Stimulated activated CD4-positive, alpha-beta T cell treated with anti-CD3 and anti-CD28 coated beads, Interleukin-4, amount 100 ng/mL, for 4 hours (primary cell): ENCODE measurements at places on chromosomes 2 and 18.

DNA sequence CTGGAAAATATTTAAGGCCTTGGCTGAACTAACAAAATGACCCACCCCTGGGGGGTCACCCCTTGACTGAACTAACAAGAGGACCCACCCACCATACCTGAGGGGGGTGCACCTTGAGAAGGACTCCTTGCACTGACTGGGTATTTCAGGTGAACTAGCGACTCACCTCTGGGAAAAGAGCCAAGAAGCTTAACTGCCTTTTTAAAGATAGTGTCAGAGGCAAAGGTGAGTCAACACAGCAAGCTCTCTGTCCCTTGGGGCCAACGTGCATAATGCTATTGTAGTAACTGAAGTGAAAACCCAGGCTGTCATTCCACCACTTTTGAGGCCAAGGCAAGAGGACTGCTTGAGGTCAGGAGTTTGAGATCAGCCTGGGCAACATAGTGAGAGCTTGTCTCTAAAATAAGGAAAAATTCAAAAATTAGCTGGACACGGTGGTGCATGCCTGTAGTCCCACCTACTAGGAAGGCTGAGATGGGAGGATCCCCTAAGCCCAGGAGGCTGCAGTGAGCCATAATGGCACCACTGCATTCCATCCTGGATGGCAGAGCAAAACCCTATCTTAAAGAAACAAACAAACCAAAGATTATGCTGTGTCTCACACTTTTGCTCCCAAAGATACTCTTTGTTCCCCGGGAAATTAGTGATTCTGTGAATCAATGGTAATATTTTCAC is 36.4 kb upstream of the ZCCHC2 start:
- no peak for DNase-seq

DNA sequence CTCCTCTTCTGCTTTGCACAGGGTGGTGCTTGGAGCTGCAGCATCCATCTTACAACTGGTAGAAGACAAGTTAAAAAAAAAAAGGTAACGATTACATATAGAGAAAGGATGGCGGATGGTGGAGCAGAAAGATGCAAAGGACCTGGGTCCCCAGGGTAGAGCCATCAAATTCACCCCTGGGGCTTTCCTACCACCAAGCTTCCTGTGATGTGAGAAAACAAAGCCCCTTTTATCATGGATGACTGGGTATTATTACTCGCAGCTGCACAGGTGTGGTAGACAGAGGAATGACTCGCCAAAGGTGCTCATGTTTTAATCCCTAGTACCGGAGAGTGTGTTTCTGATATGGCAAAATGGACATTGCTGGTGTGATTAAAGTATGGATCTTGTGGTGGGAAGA is 1.3 kb upstream of the ACOXL start:
- DNase-seq: no peak

DNA sequence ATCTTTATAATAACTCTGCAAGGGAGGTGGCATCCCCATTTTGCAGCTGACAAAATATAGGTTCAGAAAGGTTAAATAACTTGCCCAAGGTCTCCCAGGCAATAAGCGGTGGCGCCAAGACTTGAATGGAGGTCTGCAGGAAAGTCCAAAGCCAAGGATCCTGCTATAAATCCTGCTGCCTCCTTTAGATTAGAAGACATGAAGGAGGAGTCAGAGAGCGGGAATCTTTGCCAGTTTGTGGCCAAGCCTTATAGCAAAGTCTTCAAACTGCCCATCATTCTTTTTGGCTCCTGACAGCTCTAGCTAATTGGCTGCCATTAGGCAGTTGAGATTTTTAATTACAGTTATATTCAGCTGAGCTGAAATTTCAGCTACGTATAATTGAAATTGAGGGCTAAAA is 114.3 kb downstream of the C1D start:
- no peak for DNase-seq

DNA sequence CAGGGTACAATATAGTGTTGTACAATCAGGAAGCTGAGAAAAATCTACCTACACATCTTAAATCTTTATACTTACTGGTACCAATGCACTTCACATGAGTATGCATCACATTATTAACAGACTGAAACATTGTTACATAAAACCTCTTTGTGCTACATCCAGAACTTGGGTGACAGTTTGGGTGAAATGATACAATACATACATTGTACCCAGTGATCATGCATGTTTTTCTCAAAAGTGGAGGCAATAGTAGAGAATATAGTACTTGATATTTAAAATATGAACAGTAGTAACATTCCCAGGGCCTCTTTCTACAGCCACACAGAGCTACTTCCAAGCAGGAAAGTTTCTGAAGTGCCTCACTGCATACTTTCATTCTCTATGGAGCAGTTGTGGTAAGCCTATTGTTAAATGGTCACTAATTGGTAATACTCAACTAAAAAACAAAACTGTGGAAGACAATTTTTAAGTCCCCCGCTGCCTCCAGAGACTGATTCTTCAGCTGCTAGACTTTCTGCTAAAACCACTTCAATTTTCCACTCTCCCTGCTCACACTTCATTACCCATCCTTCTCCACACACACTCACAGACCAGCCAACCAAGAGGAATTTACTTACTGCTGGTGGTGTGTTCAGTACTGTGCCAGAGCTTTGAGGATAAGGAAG is 22.9 kb upstream of the GRB14 start:
- no peak for DNase-seq

GRCh38 chr18:54181856-54182602 is 42.4 kb downstream of the MBD2 start:
- DNase-seq: no peak

- DNase-seq: no peak
Measured at GRCh38 chr18:9531791-9532410, 56.6 kb downstream of the RALBP1 start.

GRCh38 chr2:199057936-199058335 is 399.8 kb downstream of the SATB2 start:
- no peak for DNase-seq

DNA sequence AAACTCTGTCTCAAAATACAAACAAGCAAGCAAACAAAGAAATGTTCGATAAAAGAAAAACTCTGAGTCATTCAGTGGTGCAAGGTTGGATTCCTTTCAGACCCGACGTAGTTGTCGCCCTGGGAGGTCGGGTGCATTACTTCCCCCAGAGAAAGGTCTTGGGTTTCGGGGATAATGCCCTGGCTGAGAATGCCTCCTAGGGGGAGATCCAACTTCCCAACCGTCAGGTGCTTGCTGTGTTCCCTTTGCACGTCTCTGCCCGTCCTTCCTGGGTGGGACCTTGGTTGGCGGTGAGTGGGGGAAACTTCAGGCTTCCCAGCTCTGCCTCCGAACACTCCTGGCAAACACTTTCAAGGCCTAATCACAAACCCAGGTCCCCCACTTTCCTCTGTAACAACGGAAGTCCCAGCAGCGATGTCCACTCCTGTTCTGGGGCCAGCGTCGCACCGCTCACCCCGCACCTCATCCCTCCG is 609 bp downstream of the TPGS2 start:
- peak; percentile 15 for DNase-seq
